Activated naive CD8-positive, alpha-beta T cell treated with anti-CD3 and anti-CD28 coated beads, Interleukin-2, amount 50 U/mL, for 16 hours (primary cell): ENCODE measurements at places on chromosomes 5 and 9.

GRCh38 chr9:124032247-124032646 lies 20.7 kb downstream of the LHX2 start:
- DNase-seq = no peak

DNA sequence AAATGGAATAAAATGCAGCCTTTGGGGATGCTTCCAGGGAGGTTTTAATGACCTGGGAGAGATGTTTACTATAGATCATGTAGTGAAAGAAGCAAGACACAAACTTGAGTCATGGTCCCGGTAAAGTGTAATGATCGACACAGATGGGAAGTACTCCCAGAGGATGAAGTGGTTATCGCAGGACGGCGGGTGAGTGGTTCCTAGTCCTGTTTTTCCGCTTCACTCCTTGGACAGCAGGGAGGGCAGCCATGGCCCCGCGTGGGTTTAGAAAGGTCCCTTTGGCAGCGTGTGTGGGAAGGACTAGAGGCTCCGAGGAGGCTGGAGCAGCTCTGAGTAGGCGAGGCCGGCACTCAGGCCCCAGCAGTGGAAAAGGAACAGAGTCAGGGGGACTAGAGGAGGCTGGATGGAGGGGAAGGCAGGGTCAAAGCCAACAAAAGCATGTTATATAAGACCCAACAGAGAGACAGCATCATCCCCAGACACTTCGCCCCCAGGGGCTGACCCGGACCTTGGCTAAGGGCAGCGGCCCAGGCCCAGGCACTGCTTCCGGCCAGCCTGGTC lies 49.2 kb upstream of the STXBP1 start:
- DNase-seq = no peak

- no peak for DNase-seq
Measured at GRCh38 chr9:99066571-99066970, 38.3 kb upstream of the TGFBR1 start.

GRCh38 chr5:57804505-57804904 lies 321.9 kb upstream of the ACTBL2 start:
- DNase-seq = no peak
